ENCODE measurements at places on chromosomes 16 and 17.

DNA sequence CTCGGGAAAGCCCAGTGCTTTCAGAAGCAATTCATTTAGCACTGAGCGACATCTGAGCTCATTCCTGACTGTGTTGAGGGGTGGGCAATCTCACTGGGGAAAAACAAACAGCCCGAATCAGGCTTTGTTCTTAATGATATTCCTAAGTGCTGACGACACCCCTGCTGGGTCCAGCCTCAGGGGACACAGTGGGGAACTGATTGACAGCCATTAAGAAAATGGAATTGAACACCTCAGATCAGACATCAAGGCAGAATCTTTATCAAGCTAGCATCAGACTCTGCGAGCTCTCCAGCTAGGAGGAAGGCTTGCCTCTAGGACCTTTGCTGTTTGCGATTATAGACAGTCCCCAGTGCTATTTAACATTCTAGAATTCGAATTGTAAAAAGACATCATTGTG, 22.5 kb upstream of the LYRM9 start:
- DNase-seq, result no peak

- DNase-seq, result no peak
Observed at GRCh38 chr16:13519871-13520270, 400.1 kb upstream of the ERCC4 start.

- DNase-seq, result no peak
Observed at GRCh38 chr16:54135361-54136275, 151.0 kb downstream of the IRX3 start.

- DNase-seq, result no peak
Observed at GRCh38 chr16:69250081-69250480, 61.1 kb upstream of the VPS4A start.

GRCh38 chr17:67700725-67701119, 17.0 kb upstream of the NOL11 start:
- no peak for DNase-seq

DNA sequence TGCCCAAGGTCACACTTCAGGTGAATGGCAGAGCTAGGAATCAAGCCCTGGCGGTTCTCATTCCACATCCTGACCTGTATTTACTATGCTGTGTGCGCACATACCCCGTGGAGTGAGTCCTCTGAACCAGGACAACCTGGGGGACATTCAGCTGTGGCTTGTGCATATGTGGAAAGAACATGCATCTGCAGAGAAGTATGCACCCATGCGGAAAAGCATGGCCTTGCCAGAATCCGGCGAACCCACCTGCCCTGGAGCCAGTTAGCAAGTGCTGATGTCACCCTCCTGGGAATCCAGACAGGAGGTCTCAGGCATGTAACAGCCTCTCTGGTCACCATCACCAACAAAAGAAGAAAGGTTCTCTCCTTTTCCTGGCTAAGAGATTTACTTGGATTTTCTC, 1.9 kb downstream of the RASL10B start:
- DNase-seq, result no peak

DNA sequence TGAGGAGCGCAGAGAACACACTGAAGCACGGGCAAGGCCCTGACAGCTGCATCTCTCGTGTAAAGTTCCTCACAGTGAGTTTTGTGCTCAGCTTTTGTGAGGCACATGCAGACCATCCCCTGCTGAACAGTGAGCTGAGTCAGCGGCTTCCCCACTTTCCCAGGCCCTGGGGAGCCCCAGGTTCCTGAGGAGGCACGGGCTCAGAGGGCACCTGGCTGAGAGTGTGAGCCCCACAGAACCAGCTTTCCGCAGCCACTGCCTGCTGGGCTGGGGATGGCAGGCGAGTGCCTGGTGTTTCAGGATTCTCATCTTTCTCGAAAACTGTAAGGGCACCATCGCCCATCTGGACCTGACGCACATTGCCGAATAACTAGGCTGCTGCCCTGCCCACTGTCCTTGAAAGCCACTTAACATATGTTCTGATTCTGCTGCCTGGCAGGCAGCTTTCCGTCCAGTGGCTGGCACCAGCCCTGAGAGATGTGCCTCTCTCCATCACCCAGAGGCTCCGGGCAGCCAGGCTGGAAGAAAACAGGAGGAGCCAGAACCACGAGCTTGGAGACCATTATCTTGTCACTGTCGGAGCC, 266.7 kb upstream of the FOXF1 start:
- no peak for DNase-seq

DNA sequence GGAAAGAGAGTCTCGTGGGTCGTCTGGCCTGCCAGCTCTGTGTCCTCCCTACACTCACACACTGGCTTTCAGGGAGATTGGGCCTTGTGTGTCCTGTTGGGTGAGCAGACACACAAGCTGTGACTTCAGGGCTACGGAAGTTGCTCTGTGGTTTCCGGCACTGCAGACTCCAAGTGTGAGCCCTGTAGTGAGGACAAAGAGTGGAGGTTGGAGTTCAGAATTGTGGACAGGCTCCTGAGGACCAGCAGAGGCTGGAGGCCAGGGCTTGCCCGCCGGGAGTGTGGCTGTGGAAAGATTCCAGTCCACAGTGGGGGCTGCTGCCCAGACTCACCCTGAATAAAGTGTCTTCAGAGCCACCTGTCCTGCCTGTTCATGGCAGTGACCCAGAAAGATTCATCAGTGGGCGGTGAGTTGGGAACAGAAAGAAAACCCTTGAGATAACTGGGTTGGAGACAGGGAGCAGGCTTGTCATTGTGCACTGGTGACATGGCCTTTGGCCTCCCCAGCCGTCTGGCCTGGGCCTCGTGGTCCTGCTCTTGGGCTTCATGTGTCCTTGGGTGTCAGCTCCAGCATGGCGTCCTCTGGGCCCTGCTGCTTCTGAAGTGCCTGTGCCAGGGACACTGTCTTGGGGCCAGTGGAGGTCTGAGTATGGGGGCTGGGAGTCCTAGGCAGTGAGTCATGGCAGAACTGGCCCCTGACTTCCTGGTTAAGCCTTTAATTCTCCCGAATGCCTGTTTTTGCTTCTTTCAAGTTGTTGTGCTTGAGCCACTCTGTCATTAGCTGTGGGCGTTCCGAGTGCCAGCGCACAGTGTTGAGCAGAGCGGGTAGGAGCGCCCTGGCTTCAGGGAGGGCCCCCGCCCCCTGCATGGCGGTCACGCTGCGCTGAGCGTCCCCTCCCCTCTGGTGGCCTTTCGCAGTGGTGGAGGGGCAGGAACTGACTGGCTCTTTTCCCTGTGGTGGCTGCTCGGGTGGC, 19.9 kb upstream of the ZNF750 start:
- DNase-seq, result peak; percentile 30

GRCh38 chr17:46027048-46027975, 28.3 kb downstream of the STH start:
- DNase-seq, result no peak

GRCh38 chr16:48597563-48598387, 12.2 kb downstream of the N4BP1 start:
- DNase-seq, result no peak

GRCh38 chr16:16151315-16151714, 72.0 kb downstream of the ABCC6 start:
- no peak for DNase-seq

- DNase-seq, result no peak
Observed at GRCh38 chr17:76868669-76869495, 678 bp downstream of the MGAT5B start.

GRCh38 chr16:68070249-68070730, 14.9 kb upstream of the NFATC3 start:
- no peak for DNase-seq

DNA sequence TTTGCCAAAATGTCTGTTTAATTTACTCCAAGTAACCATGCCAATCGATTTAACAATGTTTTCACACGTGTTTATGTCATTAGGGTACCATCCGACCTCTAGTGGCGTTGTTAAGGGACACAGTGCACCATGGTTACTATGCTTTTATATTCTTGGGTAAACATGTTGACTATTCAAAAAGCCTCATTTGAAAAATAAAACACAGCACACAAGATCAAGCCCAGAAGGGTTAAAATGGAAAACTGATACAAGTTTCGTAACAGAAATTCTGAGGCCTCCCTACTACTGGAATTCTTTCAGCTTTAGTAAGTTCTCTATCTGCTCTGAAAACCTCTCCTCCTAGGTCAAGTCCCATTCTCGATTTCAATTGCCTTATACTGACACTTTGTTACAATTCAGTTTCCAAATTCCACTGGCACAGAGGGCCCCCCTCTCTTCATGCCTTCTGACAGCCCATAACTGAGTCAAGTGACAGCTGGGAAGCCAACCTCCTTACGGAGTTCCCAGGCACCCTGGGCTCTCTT, 2.1 kb downstream of the CFAP20 start:
- no peak for DNase-seq

GRCh38 chr17:42135664-42136653, 13.4 kb downstream of the HSPB9 start:
- DNase-seq, result no peak

GRCh38 chr17:81033535-81034167, 1.3 kb upstream of the BAIAP2 start:
- no peak for DNase-seq

DNA sequence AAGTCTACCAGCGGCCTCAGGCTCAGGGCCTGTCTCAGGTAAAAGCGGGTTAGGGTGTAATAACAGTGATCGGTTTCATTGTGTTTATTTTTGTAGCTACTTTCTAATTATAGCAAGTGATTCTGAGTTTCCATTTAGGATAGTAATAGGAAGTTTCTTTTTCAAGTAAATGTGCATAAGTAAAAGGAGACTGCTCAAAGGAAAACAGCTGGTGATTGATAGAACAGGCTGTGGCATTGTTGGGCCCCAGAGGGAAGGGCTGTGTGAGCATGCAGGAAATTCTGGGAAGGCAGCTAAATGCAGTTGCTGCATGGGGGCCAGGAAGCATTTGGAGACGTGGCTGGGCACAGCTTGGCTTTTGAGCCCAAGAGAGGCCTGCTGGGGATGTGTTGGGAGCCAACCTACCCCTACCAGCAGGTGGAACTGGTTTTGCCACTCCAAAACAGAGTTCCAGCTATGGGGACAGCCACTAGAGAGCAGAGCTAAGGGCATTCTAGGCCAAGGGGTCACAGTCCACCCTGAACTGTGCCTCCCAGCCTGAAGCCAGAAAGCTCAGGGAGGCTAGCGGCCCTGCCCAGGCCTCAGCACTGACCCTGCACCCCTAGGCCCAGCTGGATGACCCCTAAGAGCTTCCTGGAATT, 12.6 kb downstream of the SNX20 start:
- DNase-seq, result no peak

DNA sequence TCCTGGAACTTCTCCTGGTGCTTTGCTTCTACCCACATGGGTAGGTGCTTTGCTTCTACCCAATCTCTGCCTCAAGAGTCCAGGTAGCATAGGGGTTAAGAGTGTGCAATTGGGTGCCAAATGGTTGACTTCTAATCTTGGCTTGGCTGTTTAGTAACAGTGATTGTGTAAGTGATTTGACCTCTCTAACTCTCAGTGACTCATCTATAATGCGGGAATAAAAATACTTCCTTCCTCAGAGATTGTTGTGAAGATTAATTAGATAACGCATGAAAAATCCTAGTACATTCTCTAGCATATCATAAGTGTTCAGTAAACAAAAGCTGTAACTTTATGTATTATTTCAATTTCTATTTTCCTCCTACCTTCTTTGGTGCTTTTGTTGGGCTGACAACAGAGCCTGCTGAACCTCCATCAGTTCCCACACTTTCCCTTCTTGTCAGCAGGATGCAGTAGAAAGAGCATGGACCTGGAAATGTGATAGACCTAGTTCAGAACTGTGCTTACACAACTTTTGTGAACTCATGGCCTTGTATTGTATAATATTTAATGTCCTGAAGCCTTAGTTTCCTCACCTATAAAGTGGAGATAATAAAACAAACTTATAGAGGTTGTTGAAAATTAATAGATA, 72.9 kb upstream of the SMIM36 start:
- DNase-seq, result no peak

DNA sequence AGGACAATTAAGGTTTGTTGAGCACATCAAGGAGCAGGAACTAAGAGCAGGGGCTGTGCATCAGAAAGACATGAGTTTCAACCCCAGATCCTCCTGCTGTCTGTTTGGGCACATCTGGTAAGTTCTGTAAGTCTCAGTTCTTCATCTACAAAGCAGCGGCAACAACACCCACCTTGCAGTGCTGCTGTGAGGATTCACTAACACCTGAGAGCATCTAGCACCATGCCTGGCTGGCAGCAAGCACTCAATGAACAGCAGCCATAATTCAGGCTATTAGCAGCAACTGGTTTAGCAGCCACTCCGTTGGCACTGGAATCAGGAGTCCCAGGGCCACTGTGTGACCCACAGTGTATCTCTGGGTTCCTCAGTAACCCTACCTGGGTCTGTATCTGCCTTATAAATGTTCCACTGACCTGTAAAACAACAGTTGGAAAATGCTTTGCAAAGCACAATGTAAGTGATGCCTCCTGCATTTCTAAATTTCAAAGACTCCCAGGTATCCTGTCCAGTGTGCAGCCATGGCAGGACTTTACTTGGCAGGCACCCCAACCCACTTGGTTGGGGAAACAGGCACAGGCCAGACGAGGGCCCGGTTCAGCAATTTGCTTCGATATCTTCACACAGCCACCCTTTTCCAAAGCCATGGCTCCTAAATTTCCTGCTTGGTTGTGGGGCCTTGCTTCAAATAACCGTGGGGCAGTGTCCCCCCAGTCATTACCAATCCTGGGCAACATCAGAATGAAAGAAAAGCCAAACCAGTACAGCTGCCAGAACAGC, 4.2 kb downstream of the ST3GAL2 start:
- DNase-seq, result no peak

GRCh38 chr16:4169415-4169814, 53.2 kb upstream of the ADCY9 start:
- no peak for DNase-seq

DNA sequence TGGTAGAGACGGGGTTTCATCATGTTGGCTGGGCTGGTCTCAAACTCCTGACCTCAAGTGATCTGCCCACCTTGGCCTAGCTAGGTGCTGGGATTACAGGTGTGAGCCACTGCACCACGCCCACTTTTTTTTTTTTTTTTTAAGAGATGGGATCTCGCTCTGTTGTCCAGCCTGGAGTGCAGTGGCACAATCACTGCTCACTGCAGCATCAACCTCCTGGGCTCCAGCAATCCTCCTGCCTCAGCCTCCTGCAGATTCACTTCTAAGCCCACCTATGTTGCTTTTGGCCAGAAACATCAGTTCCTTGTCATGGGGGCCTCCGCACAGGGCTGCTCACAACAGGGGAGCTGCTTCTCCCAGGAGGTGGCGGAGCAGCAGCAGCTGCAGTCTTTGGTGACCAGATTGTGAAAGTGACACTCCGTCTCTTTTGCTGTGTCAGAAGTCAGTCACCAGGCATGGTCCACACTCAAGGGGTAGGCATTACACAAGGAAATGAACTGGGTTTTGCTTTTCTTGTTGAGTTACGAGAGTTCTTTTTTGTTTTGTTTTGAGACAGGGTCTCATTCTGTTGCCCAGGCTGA, 4.5 kb upstream of the NME4 start:
- DNase-seq, result no peak

DNA sequence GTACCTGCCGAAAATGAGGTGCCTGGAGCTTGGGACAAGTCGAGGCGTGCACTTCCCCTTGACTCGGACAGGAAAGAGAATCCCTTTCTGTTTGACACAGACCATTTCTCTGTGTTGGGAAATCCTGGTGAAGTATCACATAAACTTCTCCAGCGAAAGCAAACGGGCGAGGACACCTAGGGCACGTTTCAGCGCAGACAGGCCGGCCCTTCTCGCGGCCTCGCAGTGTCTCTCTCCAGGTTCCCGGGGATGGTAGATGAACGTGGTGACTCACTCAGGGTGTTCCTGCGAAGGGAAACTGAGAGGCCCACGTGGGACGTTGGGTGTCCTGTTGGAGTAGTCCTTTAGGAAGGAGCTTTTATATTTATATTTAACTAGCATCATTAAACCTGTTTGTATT, 36.3 kb upstream of the ZNF750 start:
- DNase-seq, result no peak

- peak; percentile 6 for DNase-seq
Observed at GRCh38 chr17:48259694-48260291, 152.2 kb downstream of the SNX11 start.
